AG09319 (cell line): ENCODE measurements at places on chromosomes 13 and 19.

DNA sequence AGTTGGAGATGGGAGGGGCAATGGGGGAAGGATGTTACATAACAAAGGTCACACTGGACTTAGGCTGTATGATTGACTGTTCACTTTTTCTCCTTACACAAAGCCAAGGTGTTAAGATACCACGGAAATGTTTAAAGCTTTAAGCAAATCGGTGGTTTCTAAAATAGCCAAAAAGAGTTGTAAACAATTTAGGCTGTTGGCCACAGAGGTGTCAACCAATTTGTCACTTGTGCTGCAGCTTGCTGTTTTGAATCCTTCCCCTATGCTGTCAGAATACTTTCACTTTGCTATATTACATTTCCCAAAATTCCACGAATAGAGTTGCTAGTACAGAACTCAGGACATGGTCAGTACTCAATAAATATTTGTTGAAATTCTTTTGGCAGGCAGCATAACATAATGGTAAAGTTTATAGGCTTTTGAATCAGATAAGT is 149.3 kb downstream of the VWA8 start:
- DNase-seq, result no peak

DNA sequence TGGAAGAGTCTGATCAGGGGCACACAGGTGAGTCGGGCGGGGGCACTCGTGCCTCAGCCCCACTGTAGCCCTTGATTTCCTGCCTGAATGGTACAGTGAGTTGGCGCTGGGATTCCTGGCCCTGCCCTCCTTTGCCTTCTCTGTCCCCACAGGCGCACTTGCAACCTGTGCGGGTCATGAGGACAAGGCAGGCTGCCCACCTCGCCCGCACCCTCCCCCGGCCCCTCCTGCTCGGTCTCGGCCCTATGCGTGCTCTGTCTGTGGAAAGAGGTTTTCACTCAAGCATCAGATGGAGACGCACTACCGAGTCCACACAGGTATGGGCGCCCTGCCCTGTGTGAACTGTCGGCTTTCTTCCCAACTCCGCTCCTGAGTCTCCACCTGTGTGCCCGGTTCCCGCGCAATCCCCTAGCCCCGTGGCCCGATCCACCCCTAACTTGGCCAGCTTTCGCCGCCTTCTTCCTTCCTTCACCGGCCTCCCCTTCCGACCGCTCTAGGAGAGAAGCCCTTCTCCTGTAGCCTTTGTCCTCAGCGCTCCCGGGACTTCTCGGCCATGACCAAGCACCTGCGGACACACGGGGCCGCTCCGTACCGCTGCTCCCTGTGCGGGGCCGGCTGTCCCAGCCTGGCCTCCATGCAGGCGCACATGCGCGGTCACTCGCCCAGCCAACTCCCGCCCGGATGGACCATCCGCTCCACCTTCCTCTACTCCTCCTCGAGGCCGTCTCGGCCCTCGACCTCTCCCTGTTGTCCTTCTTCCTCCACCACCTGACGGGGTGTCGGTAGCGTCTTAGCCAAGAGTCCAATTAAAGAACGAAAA is 1.6 kb upstream of the KMT2B start:
- no peak for DNase-seq

DNA sequence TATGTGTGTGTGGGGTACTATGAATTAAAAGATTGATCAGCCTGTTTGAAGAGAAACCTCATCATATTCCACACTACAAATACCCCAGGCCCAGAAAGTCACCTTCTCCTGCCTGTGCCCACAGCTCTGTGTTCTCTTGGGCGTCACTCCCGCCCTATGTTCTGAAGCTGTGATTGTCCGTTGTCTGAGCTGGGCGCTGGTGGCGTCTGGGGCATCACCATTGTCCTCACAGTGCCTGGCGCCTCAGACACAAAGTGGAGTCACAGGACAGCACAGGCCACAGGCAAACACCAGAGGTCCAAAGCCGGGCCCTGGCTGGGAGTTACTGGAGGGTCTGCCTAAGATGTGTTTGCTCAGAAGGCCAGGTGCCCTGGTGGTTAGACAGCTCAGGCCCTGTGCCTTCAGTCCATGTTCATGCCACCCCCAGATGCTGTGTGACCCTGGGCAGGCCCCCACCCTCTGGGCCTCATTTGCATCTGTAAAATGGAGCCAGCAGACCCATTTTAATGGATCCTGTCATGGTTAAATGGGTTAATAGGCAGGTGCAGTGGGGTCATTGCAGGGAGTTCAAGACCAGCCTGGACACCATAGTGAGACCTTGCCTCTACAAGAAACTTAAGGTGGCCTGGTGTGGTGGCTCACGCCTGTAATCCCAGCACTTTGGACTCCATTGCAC is 34.5 kb downstream of the DNM2 start:
- DNase-seq, result no peak

GRCh38 chr13:108755083-108755482 is 125.7 kb downstream of the MYO16 start:
- no peak for DNase-seq

DNA sequence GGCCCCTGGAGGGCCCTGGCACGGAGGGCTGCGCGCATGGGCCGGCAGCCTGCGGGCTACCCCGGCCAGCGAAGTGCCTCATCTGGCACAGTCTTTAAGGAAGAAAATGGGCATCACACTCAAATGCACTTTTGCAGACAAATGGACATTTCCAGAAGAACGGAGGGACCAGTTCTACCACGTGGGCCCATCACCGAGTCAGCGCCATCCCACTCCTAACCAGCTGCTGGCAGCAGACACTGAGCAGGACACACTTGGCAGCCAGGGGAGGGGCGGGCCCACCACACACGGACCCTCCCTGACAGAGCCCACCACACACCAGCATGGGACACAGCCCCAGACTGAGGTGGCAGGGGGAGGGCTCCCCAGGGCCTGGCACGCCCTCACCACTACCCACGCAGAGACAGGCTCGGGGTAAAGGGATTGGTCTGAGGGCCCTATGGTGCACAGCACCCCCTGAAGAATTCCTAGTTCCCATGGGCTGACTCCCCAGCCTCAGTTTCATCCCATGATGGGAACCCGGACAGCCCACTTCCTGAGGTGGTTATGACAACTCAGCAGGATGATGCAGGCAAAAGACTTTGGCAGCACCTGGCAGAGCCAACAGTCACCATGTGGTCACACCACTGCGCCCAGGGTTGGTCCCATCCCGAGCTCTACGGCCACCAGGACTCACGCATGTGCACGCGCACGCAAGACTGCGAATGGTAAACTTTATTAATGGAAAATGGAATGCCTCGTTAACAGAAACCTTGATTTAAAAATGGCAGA is 18.7 kb upstream of the TINCR start:
- DNase-seq, result no peak

DNA sequence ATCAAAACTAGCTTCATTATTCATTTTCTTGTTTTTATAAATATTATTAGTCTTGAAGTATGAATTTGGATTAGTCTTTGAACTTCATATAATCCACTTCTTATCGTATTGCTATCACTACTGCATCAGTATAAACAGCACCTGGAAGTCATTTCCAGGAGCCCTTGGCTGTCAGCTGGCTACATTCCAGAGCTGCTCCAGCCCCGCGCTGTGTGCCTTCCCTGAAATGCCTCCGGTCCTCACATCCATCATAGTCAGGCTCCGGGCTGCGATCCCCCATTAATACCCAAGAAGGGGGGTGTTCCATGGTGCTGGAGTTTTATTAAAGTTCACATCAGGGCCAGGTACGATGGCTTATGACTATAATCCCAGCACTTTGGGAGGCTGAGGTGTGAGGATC is 124.3 kb upstream of the GJB6 start:
- DNase-seq, result no peak

DNA sequence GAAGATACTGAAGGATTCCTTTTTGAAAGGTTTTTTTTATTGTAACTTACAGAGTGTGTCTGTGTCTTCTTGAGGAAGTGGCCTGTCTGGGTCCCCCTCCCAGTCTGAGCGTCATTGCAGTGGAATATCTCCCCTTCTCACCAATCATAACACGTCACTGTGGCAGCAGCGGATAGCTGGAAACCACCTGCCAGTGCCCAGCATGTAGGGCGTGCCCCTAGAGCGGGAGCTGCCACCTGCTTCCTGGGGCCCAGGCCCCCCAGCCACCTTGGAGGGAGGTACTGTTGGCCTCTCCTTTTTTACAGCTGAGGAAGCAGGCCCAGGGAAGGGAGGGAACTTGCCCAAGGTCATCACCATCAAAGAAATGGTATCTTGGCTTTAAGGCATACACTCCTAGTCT is 4.6 kb upstream of the DNM2 start:
- no peak for DNase-seq

GRCh38 chr19:5615756-5616327 is 6.7 kb downstream of the SAFB2 start:
- DNase-seq, result no peak
